ENCODE measurements at places on chromosomes 3 and 15. TPM values are rescaled to one million over a fixed set of nuclear protein-coding genes. Genes with fewer than 3 reads are reported as not detected.

TMEM158 gene
- total RNA-seq, result 2.9 TPM

UQCC5 gene
- not detected for total RNA-seq

CPN2 gene
- not detected for total RNA-seq

BTBD1 gene
- 94.4 TPM for total RNA-seq

C2CD4A gene
- 2.9 TPM for total RNA-seq

CMTM8 gene
- total RNA-seq, result not detected

TFDP2 gene
- 42.0 TPM for total RNA-seq

SLC51A gene
- total RNA-seq, result not detected

PAK6 gene
- total RNA-seq, result 2.6 TPM

MB21D2 gene
- total RNA-seq, result 15.1 TPM

TPRG1 gene
- total RNA-seq, result 3.8 TPM

EID1 gene
- total RNA-seq, result 101 TPM

NCEH1 gene
- 7.0 TPM for total RNA-seq

EOGT gene
- 80.5 TPM for total RNA-seq

IL16 gene
- total RNA-seq, result 13.3 TPM

ALDH1A2 gene
- total RNA-seq, result not detected

NR1I2 gene
- total RNA-seq, result not detected

SEMA3G gene
- total RNA-seq, result under 0.01 TPM

SLC22A13 gene
- total RNA-seq, result not detected

All from stomach (tissue), 19 donors.